GM18507 (cell line): ENCODE measurements at places on chromosomes 6 and 20.

- no peak for DNase-seq
These were observed 1.4 kb downstream of the PLAGL2 start for GRCh38 chr20:32205843-32206759.

- DNase-seq: no peak
These were observed 42.0 kb downstream of the CDS2 start for GRCh38 chr20:5168651-5169396.

- no peak for DNase-seq
These were observed at the start of gene BTBD3 for GRCh38 chr20:11917663-11918062. Gene BTBD3 (plus strand): TSS chr20:11917893. CDS start chr20:11918276, 383 bp downstream.

DNA sequence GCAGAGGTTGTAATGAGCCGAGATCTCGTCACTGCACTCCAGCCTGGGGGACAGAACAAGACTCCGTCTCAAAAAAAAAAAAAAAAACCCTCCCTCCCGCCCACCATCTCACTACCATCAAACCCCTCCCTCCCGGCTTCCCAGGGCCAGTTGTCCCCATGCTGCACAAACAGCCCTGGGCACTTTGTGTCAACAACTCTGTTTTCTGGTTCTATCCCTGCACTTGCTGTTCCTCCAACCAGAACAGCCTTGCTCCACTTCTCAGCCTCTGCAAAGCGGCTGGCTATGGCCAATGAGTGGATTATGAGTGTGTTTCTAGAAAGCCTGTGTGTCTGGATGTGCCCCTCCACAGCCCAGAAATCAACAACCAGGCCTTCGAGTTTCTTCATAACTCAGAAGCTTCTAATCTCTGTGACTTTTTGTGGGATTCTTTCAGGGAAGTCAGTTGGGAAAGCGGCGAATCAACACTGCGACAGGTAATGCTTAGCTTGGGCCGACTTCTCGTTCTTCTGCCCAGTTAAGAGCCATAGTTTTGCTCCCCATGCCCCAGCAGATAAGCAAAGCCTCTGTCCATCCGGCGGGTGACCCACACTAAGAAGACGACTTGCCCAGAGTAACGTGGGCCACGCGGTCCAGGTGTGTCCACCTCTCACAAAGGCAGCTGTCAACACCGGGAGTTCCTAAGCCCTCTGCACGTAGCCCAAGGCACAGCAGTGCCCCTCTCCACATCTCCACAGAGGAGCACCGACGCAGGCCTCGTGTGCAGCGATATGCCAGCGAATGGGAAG, 5.5 kb downstream of the ZBTB46 start:
- no peak for DNase-seq

GRCh38 chr6:41200901-41201763, at the start of gene TREML2:
Gene TREML2 (minus strand): TSS chr6:41201149. CDS start chr6:41201008, 141 bp downstream.
- no peak for DNase-seq
